ENCODE measurements at places on chromosomes 7 and 10. TPM values are rescaled to one million over a fixed set of nuclear protein-coding genes. Genes with fewer than 3 reads are reported as not detected.

COPG2 gene
- 13.4 TPM for total RNA-seq

- no peak for DNase-seq
Observed at GRCh38 chr7:36625247-36625646, 99.0 kb downstream of the AOAH start.

DNA sequence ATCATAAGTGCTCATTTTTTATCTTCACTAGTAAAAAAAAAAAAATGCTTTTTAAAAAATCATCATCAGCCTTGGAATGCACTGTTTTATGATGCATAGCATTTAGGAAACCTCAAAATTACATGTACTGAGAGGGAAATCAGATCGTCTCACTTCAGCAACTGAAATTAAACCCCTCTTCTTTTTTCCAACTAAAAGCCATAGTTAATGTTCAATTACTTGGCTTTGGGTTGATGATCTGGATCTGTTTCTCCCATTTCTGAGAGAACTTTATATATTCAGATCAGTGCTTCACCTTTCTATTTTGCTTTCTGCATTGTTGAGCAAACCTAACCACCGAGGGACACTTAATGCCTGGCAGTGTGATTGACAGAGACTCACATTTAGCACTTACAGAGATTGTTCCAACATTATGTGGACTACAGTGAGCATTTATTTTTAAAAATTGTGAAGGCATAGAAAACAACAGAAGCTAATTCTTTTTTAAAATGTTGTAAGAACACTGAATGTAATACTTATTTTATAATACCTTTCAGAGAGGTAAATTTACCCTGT, 678.4 kb downstream of the PHTF2 start:
- DNase-seq: no peak

ADAM8 gene
- total RNA-seq: 116 TPM

ERCC6 gene
- total RNA-seq: 59.8 TPM

GRCh38 chr7:146956321-146956720, 839.7 kb downstream of the CNTNAP2 start:
- no peak for DNase-seq

- peak; percentile 23 for DNase-seq
Observed at GRCh38 chr10:17249820-17250219, 21.8 kb downstream of the VIM start.

PLA2G12B gene
- total RNA-seq: not detected

PPRC1 gene
- 36.3 TPM for total RNA-seq

GRCh38 chr10:113690749-113691148, 11.0 kb downstream of the CASP7 start:
- DNase-seq: no peak

- DNase-seq: no peak
Observed at GRCh38 chr10:116990276-116990800, 14.6 kb downstream of the SHTN1 start.

DENND2A gene
- not detected for total RNA-seq

- DNase-seq: no peak
Observed at GRCh38 chr7:136036336-136036735, 59.2 kb upstream of the MTPN start.

DNA sequence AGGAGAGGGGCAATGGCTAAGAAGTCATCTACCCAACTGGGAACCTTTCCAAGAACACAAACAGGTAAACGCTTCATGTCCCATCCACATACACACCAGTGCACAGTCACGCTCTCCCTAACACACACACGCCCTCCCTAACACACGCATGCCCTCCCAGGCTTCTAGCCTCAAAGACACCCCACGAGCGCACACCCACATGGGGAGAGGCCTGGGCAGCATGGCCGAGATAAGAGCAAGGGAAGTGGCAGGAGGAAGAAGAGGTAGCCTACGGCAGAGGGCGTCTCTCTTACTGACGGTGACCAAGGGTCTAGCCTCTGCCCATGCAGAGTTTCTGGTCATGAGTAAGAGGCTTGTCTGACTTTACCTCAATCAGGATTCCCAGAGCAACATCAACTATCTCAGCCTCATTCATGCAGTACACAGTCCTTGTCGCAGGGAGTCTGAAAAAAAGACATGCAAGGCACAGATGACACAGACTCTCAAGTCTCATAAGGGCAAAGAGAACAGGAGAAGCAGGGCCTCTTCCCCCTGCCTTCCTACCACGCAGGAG, 3.1 kb downstream of the CYREN start:
- DNase-seq: no peak

DNA sequence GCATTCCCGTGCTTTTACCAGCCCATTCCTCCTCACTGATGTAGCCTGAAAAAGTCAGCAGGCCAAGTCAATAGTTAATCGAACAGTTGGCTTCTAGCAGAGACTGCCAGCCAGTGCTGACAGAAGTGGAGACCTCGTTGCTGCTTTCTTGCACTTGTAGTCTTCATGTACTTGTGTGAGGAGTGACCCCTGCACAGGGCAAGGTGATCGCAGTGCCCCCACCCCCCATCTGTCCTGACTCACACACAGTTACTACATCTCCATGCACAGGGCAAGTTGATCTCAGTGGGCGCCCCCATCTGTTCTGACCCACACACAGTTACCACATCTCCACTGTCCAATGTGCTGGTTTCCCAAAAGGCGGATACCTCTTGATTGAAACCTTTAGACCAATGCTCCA, 34.2 kb downstream of the C10orf71 start:
- DNase-seq: no peak

DNA sequence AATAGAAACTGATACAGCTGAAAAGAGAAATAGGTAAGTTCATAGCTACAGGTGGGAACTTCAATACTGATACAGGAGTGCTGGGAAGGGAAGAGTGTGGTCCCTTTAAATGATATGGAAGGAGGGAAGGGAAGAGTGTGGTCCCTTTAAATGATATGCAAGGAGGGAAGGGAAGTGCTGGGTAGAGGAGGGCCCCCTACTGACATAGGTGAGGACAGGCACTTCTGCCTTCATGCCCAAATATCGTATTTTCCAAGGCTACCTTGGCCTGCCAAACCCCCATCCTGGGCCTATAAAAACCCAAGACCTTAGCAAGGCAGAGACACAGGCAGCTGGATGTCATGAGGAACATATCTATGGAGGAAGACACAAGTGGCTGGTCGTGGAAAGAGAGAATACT, 92.3 kb downstream of the MAGI2 start:
- no peak for DNase-seq

FAM20C gene
- total RNA-seq: 0.54 TPM

PTN gene
- total RNA-seq: not detected

- no peak for DNase-seq
Observed at GRCh38 chr10:132456881-132457280, 59.9 kb downstream of the PWWP2B start.

DNA sequence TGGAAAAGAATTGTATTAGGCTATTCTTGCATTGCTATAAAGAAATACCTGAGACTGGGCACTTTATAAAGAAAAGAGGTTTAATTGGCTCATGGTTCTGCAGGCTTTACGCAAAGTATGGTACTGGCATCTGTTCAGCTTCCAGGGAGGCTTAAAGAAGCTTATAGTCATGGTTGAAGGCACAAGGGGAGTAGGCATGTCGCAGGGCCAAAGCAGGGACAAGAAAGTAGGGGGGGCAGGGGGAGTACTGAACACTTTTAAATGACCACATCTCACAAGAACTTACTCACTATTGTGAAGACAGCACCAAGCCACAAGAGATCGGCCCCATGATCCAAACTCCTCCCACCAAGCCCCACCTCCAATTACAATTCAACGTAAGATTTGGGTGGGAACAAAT, 152.5 kb upstream of the PHF14 start:
- no peak for DNase-seq

DNA sequence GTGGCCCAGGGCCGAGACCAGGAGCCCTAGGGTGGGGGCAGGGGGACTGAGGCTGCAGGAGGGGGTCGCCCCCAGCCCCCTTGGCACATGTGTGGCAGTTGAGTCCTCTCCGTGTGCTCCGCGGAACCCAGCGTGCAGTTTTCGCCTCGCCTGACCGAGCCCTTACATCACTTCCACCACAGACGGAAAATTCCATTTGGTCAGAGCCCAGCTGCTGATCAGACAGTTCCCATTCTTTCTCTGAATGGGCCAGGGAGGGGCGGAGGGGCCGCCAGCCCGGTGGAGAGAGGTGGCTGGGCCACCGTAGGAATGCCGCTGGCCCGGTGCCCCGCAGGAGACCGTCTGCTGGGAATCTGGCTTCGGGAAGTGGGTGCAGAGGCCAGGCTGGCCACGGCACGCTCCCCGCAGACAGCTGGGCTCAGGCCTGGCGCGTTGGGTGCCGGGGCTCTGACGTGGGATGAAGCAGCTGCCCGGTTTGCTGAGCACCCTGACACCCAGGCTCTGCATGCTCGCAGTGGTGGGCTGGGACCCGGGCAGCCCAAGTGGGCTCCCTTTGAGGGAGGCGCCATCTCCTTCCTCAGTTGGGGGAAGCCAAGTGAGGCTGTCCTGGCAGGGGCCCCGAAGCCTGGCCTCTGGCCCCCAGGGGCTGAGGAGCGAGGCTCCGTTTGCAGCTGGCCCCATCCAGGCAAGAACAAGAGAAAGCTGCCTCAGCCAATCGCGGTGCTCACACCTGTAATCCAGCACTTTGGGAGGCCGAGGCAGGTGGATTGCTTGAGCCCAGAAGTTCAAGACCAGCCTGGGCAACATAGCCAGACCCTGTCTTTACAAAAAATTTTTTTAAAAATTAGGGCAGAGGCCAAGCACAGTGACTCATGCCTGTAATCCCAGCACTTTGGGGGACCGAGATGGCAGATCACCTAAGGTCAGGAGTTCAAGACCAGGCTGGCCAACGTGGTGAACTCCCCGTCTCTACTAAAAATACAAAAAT, 9.9 kb downstream of the TTYH3 start:
- DNase-seq: peak; percentile 81

- no peak for DNase-seq
Observed at GRCh38 chr7:3493499-3493898, 192.4 kb downstream of the SDK1 start.

- no peak for DNase-seq
Observed at GRCh38 chr7:45978010-45978681, 57.1 kb upstream of the IGFBP3 start.

DNA sequence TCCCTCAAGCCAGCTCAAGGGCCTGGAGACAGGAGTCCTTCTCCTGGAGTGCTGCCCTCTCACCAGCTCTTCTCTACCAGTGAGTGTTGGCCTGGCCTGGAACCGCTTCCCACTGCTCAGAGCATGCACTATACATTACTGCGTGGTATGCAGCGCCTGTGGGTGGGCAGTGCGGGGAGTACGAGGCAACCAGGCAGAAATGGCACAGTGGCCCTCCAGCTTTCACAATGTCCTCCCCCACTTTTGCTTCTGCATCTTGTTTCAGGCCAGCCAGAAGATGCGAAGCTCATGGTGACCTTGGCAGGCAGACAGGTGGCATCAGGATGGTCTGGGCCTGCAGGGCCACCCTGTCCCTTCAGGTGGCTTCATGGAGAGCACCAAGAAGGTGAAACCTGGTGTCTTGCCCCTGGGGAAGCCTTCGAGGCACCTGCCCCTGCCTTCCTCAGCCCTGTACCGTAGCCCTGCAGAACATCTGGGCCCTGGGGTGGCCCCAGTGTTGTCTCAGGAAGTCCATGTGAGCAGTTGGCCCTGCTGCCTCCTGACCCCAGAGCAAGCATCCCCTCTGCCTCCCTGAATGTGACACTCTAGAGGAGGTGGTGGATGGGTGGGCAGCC, 35.8 kb downstream of the RASGEF1A start:
- DNase-seq: no peak

- peak; percentile 57 for DNase-seq
Observed at GRCh38 chr7:47571331-47572093, 10.4 kb downstream of the TNS3 start.

DNA sequence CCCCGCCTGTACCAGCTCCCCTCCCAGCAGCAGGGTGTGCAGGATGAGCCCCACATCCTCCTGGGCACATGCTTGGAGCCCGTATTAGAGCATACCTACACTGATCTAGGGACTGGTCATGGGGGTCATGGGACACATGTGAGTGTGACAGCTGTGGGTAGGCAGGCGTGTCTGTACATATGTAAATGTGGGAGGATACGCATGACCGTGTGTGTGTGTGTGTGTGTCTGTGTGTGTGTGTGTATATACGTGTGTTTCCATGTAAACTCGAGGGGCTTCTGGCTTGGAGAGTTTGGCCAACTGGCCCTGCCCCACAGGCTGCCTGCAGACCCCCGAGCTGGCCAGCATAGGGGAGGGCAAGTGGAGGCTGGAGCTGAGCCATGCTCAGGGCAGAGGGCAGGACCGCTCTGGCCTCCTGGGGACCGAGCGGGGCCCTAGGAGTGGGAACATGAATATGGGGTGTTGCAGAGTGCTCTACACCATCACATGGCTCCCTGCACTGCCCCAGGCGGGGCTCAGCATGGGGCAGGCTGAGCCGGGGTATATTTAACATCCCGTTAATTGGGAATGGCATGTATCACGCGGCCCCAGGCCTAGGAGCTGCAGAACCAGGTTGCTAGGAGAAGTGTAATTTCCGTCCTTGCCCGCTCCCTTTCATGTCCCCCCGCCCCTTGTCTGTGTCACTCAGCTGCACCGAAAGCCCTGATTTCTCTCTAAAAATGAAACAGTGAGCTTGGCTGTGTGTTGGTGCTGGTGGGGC, 152.7 kb upstream of the PCBD1 start:
- DNase-seq: no peak

DNA sequence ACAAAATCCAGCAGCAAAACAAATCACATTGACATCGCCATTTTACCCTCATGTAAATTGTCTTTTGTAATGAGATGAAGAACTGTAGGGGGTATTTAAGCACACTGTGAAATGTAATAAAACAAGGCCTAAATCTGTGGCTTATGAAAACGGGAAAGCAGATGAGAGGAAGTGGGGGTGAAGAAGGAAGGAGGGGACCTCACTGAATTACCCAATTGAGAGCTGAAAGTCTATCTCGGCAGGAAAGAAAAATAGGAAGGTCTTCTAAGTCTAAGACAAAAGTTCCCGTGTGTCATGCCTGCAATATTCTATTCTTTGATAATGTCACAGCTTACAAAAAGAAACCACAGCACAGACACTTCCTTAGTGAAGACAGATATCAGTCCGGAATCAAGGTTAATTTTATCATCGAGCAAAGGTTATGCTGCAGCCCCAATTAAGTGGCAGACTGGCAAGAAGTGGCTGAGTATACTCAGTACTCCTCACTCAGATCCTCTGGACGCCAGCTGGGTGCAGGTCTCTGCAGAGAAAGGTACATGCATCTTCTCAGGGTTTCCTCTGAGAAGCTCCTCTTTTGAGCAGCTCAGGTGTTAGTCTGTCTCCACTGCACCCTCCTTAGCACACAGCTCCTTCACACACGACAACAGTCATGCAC, 239.7 kb downstream of the FANK1 start:
- no peak for DNase-seq

ANKRD30A gene
- not detected for total RNA-seq

LRRN3 gene
- total RNA-seq: not detected

- no peak for DNase-seq
Observed at GRCh38 chr7:54541669-54542625, at the start of gene VSTM2A. Gene VSTM2A, plus strand, starts transcription at chr7:54542375. Its CDS starts 356 bp downstream, at chr7:54542731.

- DNase-seq: no peak
Observed at GRCh38 chr7:55440040-55440690, 75.0 kb downstream of the LANCL2 start.

- DNase-seq: no peak
Observed at GRCh38 chr7:26100406-26101339, 51.3 kb upstream of the NFE2L3 start.

DNA sequence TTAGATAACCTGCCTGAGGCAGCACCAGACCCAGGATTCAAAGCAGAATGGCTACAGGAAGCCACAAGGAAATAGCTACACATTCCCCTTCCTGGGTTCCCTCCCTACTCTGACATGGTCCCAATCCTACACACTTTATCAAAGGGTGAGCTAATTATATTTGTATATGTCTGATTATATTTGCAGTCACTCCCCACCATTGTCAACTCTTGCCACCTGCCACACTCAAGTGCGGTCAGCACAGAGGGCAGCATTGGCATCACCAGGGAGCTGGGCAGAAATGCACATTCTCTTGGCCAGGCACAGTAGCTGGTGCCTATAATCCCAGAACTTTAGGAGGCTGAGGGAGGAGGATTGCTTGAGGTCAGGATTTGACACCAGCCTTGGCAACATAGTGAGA, 114.1 kb upstream of the PDLIM1 start:
- no peak for DNase-seq

GIMAP2 gene
- total RNA-seq: 18.1 TPM

All from B cell (primary cell).